ENCODE measurements at places on chromosomes 7 and 10.

GRCh38 chr7:50372923-50373322 is 68.4 kb downstream of the IKZF1 start:
- DNase-seq: no peak

- no peak for DNase-seq
These were observed 200.1 kb downstream of the SLC25A13 start for GRCh38 chr7:96121752-96122151.

DNA sequence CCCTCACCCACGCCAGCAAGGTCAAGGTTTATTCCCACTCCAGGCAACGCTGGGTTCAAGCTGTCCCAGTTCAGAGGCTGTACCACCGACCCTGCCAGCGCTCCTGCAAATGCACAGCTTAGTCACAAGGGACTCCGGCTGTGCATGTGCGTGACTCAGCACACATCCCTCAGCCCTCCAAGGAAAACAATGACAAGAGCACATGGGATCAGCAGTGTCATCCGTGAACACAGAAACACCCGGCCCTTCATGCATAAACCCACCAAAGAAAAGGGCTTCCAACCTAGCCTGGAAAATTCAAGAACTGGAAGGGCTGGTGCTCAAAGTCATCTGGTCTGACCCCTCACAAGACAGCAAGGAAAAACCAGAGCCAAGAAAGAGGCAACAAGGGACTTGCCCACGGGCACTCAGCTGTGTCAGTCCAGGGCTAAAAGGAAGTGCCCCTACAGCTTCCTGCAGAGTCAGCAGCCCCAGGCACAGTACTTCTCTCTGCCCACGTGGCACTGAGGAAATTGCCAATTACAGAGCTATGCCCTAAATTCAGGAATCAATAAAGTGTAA is 106.1 kb downstream of the KCNMA1 start:
- peak; percentile 79 for DNase-seq

- DNase-seq: no peak
These were observed 160.5 kb downstream of the ARID5B start for GRCh38 chr10:62062028-62062427.

DNA sequence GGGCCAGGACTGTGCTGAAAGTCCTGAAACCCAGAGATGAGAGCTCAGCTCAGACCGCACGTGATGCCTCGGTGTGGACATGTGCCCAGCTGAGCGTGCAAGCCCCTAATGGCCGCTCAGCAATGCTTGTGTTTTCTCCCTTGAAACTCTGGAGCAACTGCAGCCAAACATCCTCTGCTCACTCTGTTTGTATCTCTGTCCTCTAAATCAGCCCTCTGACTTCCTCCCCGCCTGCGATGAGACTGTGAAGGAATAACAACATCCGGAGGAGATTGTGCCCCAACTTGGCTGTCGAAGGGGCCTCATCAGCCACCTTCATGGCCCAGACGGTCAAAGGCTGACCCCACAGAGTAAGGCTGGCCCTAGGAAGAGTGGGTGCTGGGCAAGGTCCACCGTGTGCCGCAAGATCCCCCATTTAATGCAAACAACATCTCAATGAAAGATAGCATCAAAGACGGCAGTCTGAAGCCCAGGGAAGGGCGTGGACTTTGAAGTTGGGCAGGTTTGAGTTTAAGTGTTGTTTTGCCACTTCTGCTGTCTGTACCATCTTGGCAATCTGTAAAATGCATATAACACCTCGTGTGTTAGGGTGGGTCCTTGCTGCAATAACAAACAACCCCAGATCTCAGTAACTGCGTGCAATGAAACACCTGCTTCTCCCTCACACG is 39.9 kb downstream of the CALML3 start:
- no peak for DNase-seq

GRCh38 chr7:122397381-122397780 is 92.8 kb upstream of the FEZF1 start:
- no peak for DNase-seq

- DNase-seq: no peak
These were observed 29.1 kb downstream of the POLL start for GRCh38 chr10:101558671-101559595.

GRCh38 chr7:74202841-74203556 is 6.8 kb upstream of the LAT2 start:
- peak; percentile 72 for DNase-seq

GRCh38 chr10:96637709-96638108 is 50.9 kb upstream of the TM9SF3 start:
- DNase-seq: no peak

GRCh38 chr10:95504246-95504691 is 56.9 kb downstream of the SORBS1 start:
- no peak for DNase-seq

DNA sequence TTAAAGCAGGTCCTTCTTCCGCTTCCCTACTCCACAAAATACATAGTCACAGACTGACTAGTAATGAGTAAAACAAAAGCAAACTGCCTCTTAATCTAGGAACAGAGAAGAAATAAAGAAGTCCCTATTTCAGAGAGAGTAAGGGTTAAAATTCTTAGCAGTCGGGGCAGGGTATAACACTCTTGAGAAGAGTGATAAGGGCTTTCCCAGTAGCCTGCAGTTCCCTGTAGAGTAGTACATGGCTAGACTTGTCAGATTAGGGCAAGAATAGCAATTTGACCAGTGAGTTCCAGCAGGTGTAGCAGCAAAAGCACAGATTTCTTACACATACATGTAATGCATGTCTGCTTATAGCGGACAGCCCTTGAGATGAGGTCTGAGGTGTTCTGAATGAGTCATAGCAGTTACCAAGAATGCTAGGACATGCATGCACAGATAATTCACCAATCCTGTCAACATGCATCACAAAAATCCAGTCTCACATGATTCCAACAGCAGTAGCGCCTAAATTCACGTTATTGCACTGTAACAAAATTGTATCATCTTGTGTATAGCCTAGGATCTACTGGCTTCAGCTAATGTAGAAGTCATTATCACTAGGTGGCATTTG is 40.7 kb downstream of the BTRC start:
- DNase-seq: no peak

All from NCI-H460 (cell line).